PC-9 (cell line): ENCODE measurements at places on chromosomes 1 and 21.

GRCh38 chr1:170010443-170010842, 64.1 kb downstream of the KIFAP3 start:
- no peaks in the 10 kb centered on the region for H3K4me1 ChIP-seq
- no peak for DNase-seq
- H3K27me3 ChIP-seq: no peaks in the 10 kb centered on the region
- no peaks in the 10 kb centered on the region for H3K36me3 ChIP-seq
- no peak overlapping the region for H3K27ac ChIP-seq

GRCh38 chr1:94324178-94324544, 86.8 kb upstream of the ARHGAP29 start:
- peaks cover 86% of the 10 kb centered on the region for H3K4me1 ChIP-seq
- H3K27me3 ChIP-seq: no peaks in the 10 kb centered on the region
- peak; percentile 95 for DNase-seq
- H3K27ac ChIP-seq: peak overlapping the region; percentile 97

DNA sequence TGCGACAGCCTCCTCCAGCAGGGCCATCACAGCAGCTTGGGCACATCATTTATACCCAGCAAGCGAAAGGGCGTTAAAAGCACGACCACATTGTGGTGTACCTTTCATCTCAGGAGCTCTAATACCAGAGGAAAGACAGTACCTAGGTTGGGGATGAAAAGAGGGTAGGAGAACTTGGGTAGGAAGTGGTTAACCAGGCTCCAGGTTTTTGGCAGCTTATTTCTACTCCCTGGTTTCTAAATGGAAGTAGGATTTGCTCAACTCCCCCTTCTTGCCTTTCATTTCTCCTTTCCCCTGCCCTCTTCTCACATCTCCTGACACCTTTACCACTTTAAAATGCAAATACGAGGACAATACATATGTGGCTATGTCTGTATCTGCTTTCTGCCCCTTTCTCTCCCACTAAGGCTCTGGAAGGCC, 30.2 kb downstream of the FAM177B start:
- no peak for DNase-seq
- H3K27me3 ChIP-seq: peaks cover 31% of the 10 kb centered on the region
- no peak overlapping the region for H3K27ac ChIP-seq
- no peak overlapping the region for H3K4me3 ChIP-seq
- H3K36me3 ChIP-seq: no peaks in the 10 kb centered on the region

GRCh38 chr1:28143496-28144202, 32.8 kb downstream of the PTAFR start:
- peaks cover 25% of the 10 kb centered on the region for H3K4me1 ChIP-seq
- no peaks in the 10 kb centered on the region for H3K36me3 ChIP-seq
- no peak for DNase-seq
- no peaks in the 10 kb centered on the region for H3K27me3 ChIP-seq
- no peak overlapping the region for H3K4me3 ChIP-seq

DNA sequence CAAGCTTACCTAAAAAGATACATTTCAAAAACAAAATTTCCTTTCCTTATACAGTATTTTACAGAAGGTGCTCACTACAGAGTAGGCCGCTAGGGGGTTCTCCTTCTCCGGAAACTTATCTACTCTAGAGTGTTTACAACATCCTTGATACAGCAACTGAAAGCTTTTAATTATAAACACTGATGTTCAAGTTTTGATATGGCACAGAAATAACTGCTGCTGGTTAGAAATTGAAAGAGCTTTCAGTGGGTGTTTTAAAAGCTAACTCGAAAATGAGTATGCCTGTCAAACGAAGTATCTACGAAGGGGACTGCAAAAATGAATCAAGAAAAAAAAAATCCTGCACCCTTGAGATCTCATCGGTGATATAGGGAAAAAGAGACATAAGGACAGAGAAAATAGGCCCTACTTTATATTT, 1.0 kb downstream of the YOD1 start:
- peak overlapping the region; percentile 93 for H3K4me3 ChIP-seq
- H3K27ac ChIP-seq: peak overlapping the region; percentile 92
- peaks cover 58% of the 10 kb centered on the region for H3K4me1 ChIP-seq
- H3K36me3 ChIP-seq: peaks cover 45% of the 10 kb centered on the region

- no peak overlapping the region for H3K4me3 ChIP-seq
- H3K36me3 ChIP-seq: no peaks in the 10 kb centered on the region
- DNase-seq: no peak
- no peaks in the 10 kb centered on the region for H3K4me1 ChIP-seq
- H3K27me3 ChIP-seq: peaks cover 54% of the 10 kb centered on the region
These were observed 660 bp downstream of the PGBD5 start for GRCh38 chr1:230425252-230426091.

DNA sequence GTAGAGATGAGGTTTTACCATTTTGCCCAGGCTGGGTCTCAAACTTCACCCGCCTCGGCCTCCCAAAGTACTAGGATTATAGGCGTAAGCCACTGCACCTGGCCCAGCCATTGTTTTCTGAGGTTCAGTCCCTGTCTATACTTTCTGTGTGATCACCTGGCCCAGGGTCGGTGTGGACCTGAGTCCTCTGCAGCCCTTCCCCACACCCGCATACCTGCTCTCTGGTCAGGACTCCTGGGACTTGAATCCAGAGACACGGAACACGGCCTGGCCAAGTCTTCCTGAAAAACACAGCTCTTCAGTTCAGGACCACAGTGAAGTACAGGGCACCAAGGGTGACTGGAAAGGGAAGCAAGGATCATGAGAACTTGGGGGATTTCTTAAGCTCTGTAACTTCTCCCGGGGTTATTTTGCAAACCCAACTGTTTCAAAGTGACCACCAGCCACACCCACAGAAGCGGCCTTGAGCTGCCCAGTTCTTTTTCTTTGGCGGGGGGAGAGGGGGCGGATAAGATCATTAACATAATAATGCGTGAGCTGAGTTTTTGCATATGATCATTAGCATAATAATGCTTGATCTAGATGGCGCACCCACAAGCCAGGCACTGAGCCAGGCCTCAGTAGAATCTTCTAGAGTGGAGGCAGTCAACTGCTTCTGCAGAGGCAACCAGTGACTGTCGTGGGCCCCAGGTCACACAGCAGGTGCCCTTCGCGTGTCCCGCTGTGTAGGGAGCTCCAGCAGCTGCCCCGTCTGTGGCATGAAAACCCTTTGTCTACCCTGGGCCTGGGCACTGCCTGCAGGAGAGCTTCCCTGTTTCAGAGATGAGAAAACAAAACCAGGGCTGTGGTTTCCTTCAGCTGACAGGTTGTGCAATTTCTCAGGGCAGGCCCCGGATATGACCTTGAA, 1.7 kb upstream of the NADK start:
- no peaks in the 10 kb centered on the region for H3K36me3 ChIP-seq
- peaks cover 69% of the 10 kb centered on the region for H3K4me1 ChIP-seq
- DNase-seq: peak; percentile 60
- peak overlapping the region; percentile 87 for H3K27ac ChIP-seq

DNA sequence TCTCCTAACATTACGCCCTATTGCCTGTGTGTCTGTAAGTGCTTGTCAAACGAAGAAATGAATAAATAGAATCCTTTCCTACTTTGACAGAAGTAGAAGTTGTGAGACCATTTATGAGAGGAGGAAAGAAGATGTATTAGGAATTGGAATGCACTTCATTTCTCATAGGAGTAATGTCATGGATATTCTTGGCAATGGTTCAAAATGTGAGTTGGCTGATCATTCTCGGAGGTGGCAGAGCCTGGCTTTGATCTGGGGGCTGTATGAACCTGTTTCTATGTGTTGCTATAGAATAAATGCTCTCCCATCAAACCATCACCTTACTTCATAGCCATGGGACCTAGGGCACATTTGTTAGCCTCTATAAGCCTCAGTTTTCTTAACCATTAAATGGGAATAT, 10.1 kb upstream of the SERBP1 start:
- DNase-seq: no peak
- H3K4me3 ChIP-seq: no peak overlapping the region
- H3K27me3 ChIP-seq: no peaks in the 10 kb centered on the region
- no peak overlapping the region for H3K27ac ChIP-seq
- H3K36me3 ChIP-seq: no peaks in the 10 kb centered on the region

- peak overlapping the region; percentile 74 for H3K4me3 ChIP-seq
- peak; percentile 91 for DNase-seq
- peaks cover 14% of the 10 kb centered on the region; the same call in 1 of the 2 replicates for H3K4me1 ChIP-seq
These were observed 10.7 kb downstream of the FAM229A start for GRCh38 chr1:32351399-32352238.

GRCh38 chr21:31110430-31110829, 72.2 kb upstream of the KRTAP19-8 start:
- no peak for DNase-seq
- no peak overlapping the region for H3K27ac ChIP-seq
- no peaks in the 10 kb centered on the region for H3K36me3 ChIP-seq
- H3K4me1 ChIP-seq: no peaks in the 10 kb centered on the region

DNA sequence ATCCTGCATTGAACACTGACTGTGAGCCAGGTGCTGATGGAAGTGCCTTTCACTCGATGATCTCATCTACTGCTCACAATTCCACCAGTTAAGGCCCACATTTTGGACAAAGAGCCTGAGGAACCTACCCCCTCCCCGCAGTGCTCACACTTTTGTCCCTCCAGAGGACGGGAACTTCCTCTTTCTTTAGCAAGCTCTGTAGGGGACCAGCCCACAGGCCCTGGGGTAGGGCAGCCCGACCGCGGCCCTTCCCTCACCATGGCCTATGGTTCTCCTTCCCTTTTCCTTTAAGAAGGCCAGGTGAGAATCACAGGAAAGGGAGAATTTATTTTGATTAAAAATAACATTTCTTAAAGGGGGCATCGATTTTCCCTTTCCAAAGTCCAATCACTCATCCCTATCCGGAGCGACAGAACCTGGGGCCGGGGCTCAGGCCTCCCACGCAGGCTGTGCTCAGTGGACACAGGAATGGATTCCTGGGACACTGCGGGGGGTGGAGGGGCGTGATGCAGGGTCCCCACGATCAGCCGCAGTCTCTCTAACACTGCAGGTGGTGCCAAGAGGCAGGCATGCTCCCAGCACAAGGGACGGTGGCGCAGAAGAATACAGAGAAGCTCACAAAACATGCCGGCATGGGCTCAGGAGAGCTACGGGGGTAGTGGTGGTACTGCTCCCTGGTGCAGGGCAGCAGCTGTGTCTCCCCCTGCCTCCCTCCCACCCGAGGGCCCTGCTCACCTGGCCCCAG, 8.9 kb upstream of the KCNE1 start:
- peaks cover 10% of the 10 kb centered on the region; the same call in 1 of the 2 replicates for H3K4me1 ChIP-seq
- no peaks in the 10 kb centered on the region; the same call in 1 of the 2 replicates for H3K36me3 ChIP-seq
- H3K27ac ChIP-seq: no peak overlapping the region

DNA sequence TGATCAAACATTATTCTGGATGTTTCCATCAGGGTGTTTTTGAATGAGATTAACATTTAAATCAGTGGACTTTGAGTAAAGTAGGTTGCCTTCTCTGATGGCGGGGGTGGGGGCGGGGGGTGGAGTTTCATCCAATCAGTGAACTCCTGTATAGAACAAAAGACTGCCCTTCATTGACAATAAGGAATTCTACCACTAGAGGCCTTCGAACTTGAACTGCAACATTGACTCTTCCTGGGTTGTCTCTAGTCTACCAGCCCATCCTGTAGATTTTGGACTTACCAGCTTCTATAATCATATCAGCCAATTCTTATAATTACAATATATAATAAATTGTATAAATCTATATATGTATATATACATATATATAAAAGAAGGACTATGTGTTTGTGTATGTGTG, 520.4 kb upstream of the CXADR start:
- no peaks in the 10 kb centered on the region for H3K27me3 ChIP-seq
- no peak overlapping the region for H3K27ac ChIP-seq
- DNase-seq: no peak
- H3K36me3 ChIP-seq: no peaks in the 10 kb centered on the region
- no peak overlapping the region for H3K4me3 ChIP-seq

GRCh38 chr1:172770071-172770470, 111.2 kb downstream of the FASLG start:
- no peak for DNase-seq
- H3K4me3 ChIP-seq: no peak overlapping the region
- H3K27ac ChIP-seq: no peak overlapping the region
- no peaks in the 10 kb centered on the region for H3K36me3 ChIP-seq

GRCh38 chr1:89606227-89606980, 26.5 kb upstream of the LRRC8C start:
- peak; percentile 68 for DNase-seq
- no peaks in the 10 kb centered on the region for H3K27me3 ChIP-seq
- no peak overlapping the region for H3K4me3 ChIP-seq
- H3K27ac ChIP-seq: no peak overlapping the region

- H3K4me3 ChIP-seq: no peak overlapping the region
- no peaks in the 10 kb centered on the region for H3K27me3 ChIP-seq
- no peak for DNase-seq
- peak overlapping the region; percentile 94 for H3K27ac ChIP-seq
- peaks cover 36% of the 10 kb centered on the region for H3K4me1 ChIP-seq
- no peaks in the 10 kb centered on the region for H3K36me3 ChIP-seq
These were observed 40.8 kb upstream of the TP53BP2 start for GRCh38 chr1:223886516-223886921.

- DNase-seq: no peak
- H3K4me3 ChIP-seq: no peak overlapping the region
- H3K27me3 ChIP-seq: peaks cover 37% of the 10 kb centered on the region
- no peaks in the 10 kb centered on the region for H3K4me1 ChIP-seq
These were observed 46.7 kb upstream of the SLC19A1 start for GRCh38 chr21:45588871-45589491.
